Stimulated activated naive CD8-positive, alpha-beta T cell treated with anti-CD3 and anti-CD28 coated beads, Interleukin-15, amount 100 ng/mL, for 72 hours (primary cell): ENCODE measurements at places on chromosomes 7 and 10.

DNA sequence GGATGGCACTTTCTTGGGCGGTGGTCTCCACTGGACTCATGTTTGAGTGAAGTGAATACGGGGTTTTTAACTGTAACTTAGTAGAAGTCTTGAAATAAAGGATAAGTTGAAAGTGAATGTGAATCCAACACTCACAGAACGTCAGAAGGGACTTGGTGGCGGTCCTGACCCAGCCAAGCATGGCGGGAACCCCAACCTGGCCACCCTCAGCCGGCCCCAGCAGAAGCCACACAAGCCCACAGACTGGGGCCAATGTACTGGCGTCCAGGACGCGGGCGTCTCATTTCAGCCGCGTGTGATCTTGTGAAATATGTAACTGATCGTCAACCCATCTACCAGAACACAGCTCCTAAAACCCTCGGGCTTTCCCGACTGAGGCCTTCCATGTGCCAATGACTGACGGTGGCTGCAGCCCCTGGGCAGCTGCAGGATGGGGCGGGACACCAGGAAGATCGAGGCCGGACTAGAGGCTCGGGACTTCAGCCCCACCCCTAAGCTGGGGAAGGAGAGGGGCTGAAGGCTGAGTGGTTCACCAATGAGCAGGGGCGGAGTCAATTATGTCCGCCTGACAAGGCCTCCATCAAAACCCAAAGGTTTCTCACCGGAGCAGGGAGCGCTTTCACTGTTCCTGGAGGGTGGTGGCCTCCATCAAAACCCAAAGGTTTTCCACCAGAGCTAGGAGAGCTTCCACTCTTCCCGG, 161.5 kb downstream of the MAD1L1 start:
- DNase-seq, result no peak

- DNase-seq, result no peak
Observed at GRCh38 chr7:28433699-28434219, 21.4 kb downstream of the CREB5 start.

GRCh38 chr7:54988516-54988915, 30.3 kb upstream of the EGFR start:
- no peak for DNase-seq

DNA sequence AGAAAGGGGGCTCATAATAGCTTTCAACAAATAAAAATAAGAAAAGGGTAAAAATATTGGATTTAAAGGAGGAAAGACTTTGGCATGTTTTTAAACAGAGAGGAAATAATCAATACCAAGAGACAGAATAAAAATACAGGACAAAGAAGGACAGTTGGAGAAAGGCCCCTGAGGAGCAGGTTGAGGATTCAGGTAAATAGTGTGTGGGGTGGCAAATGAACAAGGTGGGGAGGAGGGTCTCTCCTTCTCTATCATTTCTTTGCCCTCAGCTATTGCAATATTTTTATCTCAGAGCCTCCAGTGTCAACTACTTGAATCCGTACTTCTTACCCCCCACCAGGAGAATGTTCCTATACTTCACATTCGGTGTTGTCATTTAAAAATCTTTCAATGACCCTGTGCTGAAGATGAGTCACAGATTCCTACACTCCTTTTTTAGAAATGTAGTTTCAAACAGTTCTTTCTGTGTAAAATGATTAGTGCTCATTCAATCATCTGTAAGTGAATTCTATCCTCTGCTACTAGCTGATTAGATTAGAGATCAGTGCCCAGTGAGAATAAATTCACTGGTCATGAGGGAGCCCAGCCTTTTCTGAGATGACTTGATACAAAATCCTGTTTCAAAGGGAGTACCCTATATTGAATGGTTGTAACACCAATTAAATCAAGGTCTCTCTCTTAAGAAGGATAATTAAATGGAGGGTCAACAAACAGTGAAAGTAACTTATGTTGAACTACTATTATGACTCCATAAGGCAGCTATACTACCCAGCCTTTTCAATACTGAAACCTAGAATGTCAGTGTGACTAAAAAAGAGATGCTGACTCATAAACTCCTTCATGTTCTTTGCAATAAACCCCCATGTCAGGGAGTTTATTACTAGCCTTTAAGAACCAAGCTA, 50.4 kb upstream of the WNT16 start:
- DNase-seq, result no peak

GRCh38 chr7:118040562-118040961, 143.4 kb upstream of the LSM8 start:
- DNase-seq, result no peak

DNA sequence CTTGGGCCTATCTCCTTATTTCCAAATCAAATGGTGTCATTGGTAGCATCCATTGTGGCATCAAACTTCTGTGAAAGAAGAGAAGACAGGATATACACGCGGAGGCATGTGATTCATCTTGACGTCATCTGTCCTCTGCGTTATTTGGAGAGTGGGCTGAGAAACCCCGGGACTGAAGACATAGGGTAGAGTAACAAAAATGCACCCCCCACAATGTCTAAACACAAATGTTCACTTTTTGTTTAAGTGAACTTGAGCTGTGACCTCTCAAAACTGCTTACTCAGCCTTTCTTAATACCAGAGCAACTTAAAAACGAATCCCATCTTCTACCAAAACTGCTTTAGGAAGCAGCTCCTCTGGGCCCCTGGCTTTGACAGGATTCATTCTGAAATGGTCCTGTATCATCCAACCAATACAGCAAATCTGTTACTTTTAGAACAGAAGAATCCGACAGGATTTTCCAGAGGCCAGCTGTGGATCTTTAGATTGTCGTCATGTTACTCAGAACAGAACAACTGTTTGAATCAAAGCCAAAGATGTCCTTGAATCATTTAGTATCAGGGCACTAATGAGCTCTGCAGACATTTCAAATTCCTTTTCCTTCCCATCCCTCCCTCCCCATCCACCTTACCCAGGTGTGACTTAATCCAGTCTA, 438.1 kb downstream of the SUGCT start:
- no peak for DNase-seq
